Activated CD4-positive, alpha-beta memory T cell treated with anti-CD3 and anti-CD28 coated beads, Interleukin-2, amount 10 ng/mL, durations not matched to agents 7 days and 5 days (primary cell): ENCODE measurements at places on chromosomes 5 and 9.

DNA sequence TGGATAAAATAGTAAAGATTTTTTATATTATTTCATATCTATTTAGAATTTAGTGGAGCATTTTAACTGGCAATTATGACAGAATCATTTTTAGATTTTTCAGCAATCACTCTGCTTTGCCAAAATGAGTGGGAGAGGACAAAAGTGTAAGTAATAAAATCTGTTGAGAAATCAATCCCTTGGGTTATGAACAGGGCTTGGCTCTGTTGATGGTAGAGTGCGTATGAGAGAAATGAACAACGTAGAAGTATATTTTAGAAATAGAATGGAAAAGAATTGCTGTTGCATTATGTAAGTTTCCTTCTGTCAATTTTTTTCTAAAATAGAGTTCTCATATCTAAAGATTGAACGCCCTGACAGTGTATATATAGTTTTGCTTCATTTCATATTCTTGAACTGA lies 154.1 kb upstream of the PRDM9 start:
- DNase-seq = no peak

DNA sequence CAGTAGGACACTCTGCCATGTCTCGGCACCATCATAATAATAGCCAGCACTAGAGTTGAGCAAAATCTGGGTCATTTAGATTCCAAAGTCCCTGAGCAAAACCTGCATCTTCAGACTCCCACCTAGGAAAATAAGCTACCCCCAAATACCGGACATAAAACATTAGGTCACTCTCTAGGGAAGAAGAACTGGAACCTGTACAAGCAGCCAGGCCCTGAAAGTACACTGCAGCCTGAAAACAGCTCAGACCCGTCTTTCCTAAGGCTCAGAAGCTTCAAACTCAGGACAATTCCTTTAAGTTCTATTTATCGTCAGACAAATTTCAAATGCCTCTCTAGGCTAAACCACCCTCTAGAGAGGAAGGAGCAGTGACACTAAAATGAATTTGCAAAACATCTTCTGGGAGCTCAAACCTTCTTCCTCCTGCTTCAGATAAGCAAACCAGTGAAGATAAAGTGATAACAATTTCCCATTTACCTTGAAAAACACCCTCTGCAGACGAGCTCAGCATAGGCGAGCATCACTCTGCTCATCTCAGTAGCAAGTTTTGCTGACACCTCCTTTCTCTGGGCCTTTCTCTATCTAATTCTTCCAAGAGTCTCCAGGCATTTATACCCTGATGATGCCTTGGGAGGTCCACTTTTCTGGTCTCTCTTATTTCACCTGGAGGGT lies 34.0 kb downstream of the ADAM19 start:
- peak; percentile 58 for DNase-seq

GRCh38 chr5:174692982-174693422 lies 31.4 kb upstream of the MSX2 start:
- no peak for DNase-seq

DNA sequence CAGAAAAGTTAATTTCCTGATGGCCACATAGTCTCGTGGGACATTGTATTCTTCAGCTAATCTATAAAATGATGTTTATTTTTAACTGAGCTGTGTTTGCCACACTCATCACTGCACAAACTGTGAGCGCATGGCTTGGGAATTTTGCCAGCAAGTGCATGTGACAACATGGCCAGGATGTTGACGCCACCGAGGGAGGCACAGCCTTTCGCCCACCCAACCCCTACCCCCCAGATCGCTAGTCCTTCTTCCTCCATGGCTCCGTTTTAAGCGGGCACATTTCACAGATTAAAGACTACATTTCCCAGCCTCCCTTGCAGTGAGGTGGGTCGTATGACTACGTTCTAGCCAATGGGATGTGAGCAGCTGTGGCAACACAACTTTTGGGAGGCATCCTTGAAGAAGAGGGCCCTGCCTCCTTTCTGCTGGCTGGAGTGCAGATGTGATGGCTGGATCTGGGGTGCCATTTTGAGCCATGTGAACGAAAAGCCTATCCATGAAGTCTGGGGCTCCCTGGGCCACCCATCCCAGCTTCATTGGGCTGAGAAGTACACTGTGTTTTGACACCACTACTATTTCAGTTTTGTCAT lies 7.9 kb downstream of the NRARP start:
- no peak for DNase-seq

DNA sequence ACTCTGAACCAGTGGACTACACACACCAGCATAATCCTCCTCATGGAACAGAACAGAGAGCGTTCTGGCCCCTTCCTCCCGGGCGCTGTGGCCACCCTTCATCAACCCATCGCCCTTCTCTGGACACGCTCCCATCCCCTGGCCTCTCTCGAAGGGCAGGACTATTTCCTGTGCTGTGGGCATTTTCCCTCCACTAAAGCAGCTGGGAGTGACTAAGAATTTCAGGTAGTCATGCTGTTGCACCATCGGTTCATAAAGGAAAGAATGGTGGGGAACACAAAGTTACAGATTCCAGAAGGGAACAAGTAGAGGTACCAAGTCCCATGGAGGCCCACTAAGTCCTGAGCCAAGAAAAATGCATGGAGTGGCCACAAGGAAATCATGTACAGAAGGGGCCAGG lies 68.6 kb downstream of the EPB41L4B start:
- DNase-seq = no peak

- peak; percentile 19 for DNase-seq
These were observed 1.3 kb downstream of the ADAMTS6 start for GRCh38 chr5:65480306-65480865.

GRCh38 chr9:115952430-115953292 lies 200.9 kb upstream of the PAPPA start:
- DNase-seq = no peak

- no peak for DNase-seq
These were observed 99.4 kb downstream of the RMI1 start for GRCh38 chr9:84079994-84080393.

DNA sequence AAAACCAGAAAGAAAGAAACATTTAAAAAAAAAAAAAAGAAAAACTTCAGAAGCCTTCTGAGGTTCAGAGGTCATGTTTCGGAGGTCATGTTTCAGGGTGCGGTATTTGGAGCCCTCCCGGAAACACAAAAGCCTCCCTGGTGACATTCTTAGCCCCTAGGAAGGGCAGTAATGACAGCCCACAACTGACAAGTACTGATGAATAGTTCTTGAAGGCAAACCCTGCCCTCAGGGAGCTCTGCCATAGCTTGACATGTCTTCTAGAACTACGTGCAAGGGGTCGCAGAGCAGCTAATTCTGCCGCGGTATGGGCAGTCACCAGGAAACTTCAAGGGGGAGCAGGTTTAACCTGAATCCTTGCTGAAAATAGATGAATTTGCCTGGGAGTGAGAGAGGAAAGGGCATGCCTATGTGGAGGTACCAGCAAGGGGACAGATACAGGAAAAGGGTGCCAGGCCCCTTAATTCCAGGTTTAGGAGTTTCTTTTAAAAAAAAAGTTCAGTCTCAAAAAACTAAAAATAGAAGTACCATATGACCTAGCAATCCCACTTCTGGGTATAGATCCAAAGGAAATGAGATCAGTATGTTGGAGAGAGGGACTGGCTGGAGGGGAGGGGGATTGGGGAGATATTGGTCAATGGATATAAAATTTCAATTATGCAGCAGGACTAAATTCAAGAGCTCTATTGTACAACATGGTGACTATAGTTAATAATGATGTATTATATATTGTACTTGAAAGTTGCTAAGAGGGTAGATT lies 98.4 kb downstream of the C9orf152 start:
- no peak for DNase-seq

DNA sequence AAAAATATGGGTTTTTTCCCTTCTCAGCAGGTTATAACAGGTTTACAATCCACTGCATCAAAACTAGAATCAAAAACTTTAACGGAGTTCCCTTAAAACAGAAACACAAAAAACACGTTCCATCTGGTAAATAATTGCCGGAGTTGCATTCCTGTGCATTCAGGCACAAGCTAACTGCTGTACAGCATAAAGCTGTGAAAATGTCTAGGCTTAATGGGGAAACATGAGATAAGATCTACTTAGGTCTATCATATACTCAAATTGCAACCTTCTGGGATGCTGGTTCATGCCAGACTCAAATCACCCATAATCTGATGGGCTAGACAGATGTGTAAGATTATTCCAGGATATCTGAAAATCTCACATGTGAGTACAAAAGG lies 265.3 kb downstream of the DOCK8 start:
- no peak for DNase-seq

GRCh38 chr5:109923205-109923604 lies 233.5 kb downstream of the MAN2A1 start:
- no peak for DNase-seq

- no peak for DNase-seq
These were observed 70.3 kb downstream of the SPTLC1 start for GRCh38 chr9:92044936-92045335.

- no peak for DNase-seq
These were observed 149.7 kb upstream of the SPRY4 start for GRCh38 chr5:142474431-142475094.
